ENCODE measurements at places on chromosomes 2 and 18. TPM values are rescaled to one million over a fixed set of nuclear protein-coding genes. Genes with fewer than 3 reads are reported as not detected.
A peak's percentile ranks its signal among the peaks of the same experiment; 100 is the strongest.

The KCNG2 gene
- 0.46 TPM for polyA plus RNA-seq

The ABCG8 gene
- polyA plus RNA-seq = 0.09 TPM

DNA sequence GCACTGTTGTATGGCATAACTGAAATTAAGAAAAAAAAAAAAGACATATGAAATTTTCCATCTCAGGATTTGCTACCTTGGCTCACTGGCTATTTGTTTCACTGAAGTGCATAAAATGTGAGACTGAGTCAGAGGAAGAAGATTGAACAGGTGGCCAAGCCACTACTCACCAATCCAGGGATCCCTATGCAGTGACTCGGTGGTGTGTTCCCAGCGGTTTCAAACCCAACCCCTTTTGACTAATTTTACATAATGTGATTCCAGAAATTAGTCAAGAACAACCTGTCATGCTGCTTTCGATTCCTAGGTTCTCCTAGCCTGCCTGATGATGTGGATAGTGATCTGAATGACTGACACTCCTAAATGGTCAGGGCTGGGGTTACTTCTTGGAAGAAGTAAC, 77.3 kb downstream of the KLHL14 start:
- no peak for DNase-seq

DNA sequence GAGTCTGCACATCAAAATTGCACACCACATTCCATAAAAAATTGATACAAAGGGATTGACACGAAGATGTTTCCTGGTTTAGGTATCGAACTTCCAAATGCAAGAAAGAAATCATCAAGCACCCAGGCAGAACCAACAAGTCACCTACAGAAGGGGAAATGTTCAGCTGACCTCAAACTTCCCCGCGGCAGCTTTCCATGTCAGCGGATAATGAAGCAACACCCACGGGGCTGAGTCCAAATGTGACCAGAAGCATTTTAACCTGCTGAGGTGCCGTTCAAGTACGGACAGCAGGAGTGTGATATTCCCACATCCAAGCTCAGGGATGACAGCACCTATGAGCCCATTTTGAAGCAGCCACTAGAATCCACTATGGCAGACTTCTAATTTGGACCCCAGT, 124.9 kb downstream of the GALNT14 start:
- DNase-seq = no peak

- no peak for DNase-seq
Measured at GRCh38 chr2:42196403-42197267, 27.5 kb downstream of the EML4 start.

- no peak for DNase-seq
Measured at GRCh38 chr2:230669386-230669950, 43.2 kb upstream of the CAB39 start.

The NPPC gene
- 1.8 TPM for polyA plus RNA-seq

- no peak for DNase-seq
Measured at GRCh38 chr2:43045866-43046265, 180.5 kb downstream of the ZFP36L2 start.

- DNase-seq = no peak
Measured at GRCh38 chr2:50116096-50117010, 915.6 kb downstream of the NRXN1 start.

- no peak for DNase-seq
Measured at GRCh38 chr18:66457245-66457644, 146.6 kb downstream of the CDH19 start.

The CENPA gene
- polyA plus RNA-seq = 3.5 TPM

DNA sequence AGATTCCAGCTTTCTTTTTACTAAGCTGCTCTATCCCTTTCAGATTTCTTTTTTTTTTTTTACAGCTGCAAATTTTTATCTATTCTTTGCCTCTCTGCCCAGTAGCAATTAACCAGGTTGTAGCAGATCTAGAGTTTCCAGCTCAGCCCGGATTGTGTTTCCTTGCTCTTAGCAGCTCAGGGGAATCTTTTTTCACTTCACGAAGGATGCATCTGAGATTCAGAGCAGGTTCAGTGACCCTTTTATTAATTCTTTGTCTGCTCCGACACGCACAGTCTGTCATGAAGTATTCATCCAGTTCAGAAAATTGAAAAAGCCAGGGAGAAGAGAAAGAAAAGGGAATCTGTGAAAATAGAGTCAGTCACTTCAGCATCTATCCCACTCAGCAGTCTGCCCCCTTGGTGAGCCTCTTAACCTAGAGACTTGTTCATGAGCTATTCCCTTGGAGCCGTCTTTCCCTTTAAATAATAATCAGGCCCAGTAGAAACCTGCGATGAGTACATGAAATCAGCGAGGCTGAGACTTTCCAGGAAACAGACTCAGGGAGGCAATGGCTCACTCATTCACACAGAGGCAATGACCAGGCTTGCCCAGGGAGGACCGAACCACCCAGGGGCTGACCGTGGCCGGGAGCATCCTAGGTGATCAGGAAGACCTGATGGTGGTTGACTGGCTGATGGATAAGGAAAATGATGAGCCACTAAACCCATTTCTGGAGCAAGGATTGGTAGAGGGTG, 103.4 kb upstream of the ITGA6 start:
- DNase-seq = no peak

DNA sequence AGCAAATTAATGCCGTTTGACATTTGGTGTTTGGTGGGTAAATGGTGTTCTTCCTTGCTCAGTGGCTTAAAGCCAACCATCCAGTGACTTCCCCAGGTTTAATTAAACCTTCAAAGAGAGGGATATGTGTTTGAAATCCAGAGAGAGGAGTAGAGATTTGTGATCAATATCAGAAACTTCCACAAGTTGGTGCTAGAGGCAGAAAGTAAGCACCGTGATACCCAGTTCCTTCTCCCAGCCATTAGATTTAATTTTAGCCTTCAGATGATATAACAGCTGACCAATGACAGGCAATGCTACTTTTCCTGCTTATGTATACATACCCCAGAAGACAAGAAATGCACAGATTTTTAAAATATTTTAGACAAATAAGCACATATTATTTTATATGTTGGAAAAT, 398.5 kb downstream of the CDH2 start:
- no peak for DNase-seq

DNA sequence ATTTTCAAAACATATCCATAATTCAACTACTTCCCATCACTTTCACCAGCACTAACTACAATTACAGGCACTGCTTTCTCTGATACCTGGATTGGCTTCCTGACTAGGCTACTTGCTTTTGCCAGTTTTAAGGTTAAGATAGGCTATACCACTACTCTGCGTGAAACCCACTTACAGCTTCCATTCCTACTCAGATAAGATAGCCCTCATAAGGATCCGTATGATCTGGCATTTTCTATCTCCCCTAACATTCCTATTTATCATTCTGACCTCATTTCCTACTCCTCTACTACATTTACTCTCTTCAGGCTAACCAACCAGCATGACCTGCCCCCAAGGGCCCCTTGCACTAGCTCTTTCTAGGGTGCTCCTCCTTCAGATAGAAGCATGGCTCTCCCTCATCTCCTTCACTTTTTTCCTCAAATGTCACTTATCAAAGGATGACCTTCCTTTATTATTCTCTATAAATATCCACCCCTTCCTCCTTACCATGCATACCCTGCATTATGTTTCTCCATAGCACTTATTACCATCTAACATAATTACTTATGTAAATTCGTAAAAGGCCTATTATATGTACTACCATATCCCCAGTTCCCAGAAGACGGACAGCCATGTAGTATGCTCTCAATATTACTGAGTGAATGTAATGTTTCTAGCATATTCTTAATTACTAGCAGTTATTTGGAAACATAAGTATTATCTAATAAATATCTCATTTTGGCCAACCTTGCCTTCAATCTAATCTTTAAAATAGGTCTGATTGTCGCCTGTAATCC, 4.4 kb downstream of the TIA1 start:
- DNase-seq = no peak

DNA sequence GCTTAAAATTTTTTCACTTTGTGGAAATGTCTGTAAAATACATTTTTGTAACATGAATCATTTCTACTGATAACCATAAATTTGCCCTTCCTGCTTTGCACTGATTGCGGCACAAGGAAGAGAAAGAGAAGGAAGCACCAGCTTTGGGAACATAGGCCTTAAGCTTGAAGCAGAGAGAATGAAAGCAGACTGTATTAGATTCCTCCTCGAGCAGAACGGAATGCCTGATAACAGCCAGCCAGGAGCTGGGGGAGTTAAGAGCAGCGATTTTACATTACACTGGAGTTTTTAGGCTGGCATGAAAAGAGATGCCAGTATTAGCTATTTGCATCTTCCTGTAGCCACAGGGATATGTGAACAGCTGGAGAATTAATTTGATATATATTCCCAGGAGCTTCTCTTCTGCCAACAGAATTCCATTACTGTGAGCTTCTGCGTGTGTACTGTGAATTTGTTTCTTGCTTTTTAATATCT, 33.5 kb downstream of the CRIM1 start:
- DNase-seq = no peak

GRCh38 chr18:73636355-73636754, 511.3 kb downstream of the FBXO15 start:
- no peak for DNase-seq

GRCh38 chr2:202116691-202117090, 43.6 kb downstream of the KIAA2012 start:
- no peak for DNase-seq

DNA sequence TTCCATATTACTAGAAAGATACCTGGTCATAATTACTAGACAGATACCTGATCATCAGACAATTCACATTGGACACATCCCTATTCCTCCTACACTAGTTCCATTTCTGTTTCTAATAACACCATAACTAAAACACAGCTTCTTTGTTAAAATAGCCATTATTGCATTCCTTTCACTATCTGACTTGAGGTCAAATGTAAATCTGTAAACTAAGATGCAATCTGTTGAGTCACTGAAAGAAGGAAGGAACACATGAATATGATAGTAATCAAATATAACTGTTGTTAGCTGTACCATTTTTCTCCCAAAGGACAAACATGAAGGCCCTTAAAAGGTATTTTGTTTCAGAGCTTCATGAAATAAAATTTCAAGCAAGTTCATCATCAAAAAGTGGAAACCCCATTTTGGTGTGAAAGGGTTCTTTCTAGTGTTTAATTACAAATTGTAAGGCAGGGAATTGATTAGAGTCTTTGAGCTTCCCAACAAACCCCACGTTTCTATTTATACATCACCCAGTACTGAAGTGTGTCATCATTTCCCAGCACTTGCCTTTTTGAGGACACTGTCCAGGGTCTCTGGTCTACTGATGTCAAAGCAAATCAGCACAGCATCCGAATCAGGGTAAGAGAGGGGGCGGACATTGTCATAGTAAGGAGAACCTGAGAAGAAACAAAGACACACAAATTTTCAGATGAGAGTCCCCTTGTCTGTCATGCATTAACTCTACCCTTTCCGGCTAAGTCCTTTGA, 13.0 kb downstream of the RND3 start:
- no peak for DNase-seq

The NGEF gene
- 1.2 TPM for polyA plus RNA-seq

The CDH2 gene
- 4.4 TPM for polyA plus RNA-seq

The CCDC148 gene
- polyA plus RNA-seq = 0.44 TPM

DNA sequence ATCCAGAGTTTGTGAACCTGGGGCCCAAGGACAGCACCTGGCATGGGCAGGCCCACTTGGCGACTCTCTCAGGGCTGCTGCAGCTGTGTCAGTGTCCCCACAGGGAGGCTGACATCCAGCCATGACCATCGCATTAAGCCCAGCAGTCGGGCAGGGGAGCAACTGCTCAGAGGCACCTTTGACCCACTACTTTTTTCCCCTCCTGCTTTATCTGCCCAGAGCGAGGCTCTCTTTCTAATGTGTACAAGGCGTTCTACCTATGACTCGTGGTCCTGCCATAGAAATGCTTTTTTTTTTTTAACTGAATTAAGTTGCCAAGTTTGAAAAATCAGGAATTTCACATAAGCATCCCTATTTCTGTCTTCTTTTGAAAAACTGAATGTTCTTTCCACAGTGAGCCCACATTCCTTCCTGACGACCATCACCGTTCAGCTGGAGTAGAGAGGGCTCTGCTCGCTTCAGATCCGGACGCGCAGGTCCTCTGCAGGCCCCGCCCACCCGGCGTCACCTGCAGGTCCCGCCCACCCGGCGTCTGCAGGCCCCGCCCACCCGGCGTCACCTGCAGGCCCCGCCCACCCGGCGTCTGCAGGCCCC, 403 bp upstream of the CLUL1 start:
- DNase-seq = no peak

DNA sequence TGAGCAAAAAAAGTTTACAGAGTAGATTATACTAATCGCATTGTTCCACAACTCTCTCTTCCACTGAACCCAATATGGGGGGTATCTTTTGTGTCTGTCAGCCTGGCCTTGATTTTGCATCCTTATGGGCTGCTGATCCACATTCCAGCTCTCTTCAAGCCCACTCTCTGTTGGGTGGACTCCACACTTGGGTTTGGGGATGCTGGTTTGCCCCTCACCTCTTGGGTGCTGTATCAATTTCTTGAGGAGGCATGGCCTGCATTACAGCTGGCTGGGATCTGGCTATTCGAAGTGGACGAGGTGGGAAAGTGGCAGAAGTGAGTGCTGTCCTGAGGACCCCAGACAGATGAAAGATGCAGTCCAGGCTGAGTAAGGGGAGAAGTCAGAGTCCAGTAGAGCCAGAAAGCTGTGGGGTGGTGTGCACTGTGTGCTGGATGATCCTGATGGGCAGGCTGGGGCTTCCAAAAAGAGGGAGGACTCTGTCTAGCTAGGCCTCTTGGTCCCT, 141.4 kb downstream of the CAPN13 start:
- DNase-seq = no peak

DNA sequence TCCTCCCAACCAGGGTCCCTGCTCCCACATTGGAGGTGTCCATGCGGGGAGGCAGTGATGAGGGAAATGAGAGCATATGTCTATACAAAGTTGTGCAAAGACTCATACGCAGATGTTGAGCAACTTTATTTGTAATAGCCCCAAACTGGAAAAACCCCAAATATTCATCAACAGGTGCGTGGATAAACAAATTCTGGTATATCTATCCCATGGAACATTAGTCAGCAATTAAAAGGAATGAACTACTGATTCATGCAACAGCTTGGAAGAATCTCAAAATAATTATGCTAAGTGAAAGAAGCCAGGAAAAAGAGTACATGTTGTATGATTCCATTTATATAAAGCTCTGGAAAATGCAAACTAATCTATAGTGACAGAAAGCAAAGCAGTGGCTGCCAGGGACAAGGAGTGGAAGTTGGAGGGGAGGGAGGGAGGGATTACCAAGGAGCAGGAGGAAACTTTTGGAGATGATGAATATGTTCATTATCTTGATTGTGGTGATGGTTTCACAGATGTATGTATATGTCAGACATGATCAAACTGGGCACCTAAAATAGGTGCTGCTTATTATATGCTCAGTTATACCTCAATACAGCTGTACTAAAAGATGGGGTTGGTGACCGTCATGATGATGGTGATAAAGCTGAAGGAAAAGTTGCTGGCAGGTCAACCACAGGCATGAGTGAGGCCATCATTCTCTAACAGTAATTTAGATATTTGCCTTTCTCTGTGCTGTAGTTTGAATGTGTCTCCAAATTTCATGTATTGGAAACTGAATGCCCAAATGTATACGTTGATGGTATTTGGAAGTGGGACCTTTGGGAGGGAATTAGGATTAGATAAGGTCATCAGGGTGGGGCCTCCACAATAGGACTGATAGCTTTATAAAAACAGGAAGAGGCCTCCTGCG, 270.9 kb downstream of the CYP26B1 start:
- no peak for DNase-seq

GRCh38 chr2:208320686-208321085, 54.6 kb downstream of the PIKFYVE start:
- DNase-seq = peak; percentile 40

All from forelimb muscle (tissue), 1 donor.